AG20443 (cell line): ENCODE measurements at places on chromosomes 3 and 15.

DNA sequence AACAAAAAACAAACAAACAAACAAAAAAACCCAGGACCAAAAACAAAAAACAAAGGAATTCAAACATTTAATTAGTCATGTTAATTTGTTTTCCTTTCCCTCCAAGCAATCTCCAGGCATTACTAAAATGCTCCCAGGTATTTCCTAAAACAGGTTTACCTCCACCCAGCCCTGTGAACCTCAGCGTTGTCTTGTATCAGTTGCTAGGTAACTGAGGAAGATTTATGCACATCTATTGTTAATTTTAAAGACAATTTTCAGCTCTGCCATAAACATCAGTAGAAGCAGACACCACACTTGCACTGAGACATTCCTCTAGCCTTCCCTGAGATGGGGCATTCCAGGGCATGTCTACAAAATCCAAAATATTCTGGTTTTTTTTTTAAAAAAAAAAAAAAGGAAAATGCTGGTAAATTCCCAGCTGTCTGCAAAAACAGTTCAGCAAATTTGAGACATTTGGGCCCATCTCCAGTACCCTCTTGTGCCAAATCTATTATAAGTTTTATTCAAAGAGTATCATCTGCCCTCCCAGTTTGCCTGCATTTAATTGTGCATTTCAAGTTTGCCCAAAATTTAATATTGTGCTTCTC lies 227.6 kb downstream of the ADAMTS9 start:
- no peak for DNase-seq

DNA sequence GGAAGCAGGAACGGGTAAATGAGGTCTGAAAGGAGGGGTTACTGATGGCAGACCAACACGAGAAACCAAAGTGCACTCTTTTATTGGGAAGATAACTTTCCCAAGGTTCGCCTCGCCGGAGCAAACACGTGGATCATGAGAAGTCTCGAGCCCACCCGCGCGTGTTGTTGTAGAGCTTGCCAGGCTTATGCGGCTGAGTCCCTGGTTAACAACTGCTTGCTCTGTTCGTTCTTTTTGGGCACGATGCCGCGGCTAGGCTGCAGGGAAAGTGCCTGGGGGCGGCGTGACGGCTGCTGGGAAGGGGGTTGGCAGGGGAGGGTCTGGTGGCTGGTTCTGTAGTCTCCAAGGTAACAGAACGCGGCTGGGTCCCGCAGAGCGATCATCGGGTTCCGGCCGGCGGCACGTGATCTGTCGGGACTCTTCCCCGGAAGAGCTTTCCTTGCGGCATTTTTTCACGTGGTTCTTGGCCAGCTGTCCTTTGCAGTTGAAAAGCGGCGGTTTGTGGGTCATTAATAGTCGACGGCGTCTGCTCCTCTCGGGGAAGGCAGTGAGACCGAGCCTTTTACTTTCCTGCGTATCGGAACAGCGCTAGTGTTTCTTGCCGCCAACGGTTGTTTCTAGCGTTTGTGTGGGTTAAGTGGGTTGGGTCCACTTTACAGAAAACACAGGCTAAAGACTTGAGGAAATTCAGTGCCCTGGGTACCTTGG lies 1.5 kb downstream of the MGA start:
- DNase-seq: peak; percentile 80

DNA sequence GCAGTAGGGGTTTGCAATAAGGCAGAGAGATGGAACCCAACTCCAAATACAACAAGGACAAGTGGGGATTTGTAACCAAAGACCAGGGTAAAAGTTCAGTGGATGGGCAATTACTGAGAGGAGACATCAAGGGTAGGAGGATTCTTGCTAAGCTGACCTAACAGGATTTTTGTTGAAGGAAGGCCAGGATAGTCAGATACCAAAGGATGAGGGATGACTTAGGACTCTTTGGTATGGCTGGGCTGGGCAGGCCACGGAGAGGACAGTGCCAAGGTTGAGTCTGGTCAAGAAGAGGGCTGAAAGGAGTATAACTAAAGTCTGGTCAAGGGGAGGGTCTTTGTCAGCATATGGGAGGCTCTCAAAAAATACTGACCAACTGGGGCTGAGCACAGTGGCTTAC lies 85.3 kb upstream of the UBE2E2 start:
- DNase-seq: peak; percentile 23

- DNase-seq: no peak
Observed at GRCh38 chr3:186798239-186798874, 7.9 kb downstream of the RFC4 start.

GRCh38 chr15:36694574-36694973 lies 115.1 kb downstream of the CDIN1 start:
- no peak for DNase-seq

GRCh38 chr15:39300451-39301153 lies 280.3 kb upstream of the THBS1 start:
- peak; percentile 45 for DNase-seq

GRCh38 chr3:119541547-119541946 lies 17.9 kb downstream of the CD80 start:
- no peak for DNase-seq

GRCh38 chr3:172370419-172370818 lies 77.8 kb downstream of the GHSR start:
- DNase-seq: no peak

DNA sequence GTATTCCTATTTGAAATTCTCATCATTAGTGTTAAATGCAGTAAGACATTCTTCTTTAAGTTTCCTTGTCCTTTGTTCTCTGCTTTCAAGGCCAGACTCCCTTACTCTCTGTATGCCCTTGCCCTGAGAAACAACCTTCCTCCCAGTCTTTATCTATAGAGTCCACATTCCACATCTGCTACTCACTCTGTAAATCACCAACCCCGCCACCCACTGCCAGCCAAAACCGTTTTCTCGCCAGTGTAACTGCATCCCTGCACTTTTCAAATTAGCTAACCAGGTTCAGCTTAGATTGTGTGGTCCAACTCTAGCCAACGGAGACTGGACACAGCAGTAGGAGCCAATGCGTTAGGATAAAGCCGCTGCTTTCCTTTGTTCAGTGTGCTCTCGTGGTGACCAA lies 402.4 kb upstream of the PDZRN3 start:
- no peak for DNase-seq

DNA sequence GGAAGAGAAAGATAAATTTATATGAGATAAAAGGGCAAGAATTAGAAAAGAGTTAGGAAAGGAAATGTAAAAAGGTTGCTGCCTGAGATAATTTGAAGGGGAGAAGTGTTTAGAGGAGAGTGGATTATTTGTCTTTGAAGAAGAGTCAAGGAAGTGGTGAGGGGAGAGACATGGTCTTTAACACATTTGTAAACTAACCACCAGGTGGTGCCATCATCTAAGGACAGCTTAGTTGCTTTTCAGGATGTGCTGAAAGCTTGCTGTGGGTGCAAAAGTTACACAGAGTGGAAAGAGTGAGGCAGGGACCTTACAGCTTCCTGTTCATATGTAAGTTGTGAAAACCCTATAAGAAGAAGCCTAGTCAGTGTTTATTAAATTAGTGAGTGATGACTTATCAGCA lies 114.1 kb upstream of the DNAJC19 start:
- no peak for DNase-seq

DNA sequence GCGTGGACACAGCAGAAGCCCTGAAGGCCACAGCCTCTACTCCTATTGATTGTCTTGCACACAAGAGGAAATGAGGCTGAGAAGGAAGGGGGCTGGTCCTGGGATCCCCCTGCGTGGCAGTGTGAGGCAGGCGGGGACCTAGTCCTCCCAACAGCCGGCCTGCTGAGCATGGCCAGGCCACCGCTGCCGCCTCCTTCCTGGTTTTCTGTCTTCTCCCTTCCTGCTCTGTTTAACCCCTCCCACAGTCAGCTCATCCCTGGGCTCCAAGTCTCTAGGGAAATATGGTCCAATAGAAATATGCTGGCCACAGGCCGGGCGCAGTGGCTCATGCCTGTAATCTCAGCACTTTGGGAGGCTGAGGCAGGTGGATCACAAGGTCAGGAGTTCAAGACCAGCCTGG lies 42.1 kb upstream of the HES1 start:
- no peak for DNase-seq

GRCh38 chr3:77313843-77314242 lies 273.9 kb downstream of the ROBO2 start:
- no peak for DNase-seq

- no peak for DNase-seq
Observed at GRCh38 chr15:85133709-85134108, 152.1 kb downstream of the PDE8A start.

GRCh38 chr3:188211476-188211875 lies 57.5 kb downstream of the LPP start:
- DNase-seq: no peak

- no peak for DNase-seq
Observed at GRCh38 chr15:58279106-58279505, 140.9 kb downstream of the AQP9 start.

GRCh38 chr3:33167716-33168336 lies 50.8 kb downstream of the SUSD5 start:
- DNase-seq: no peak

- DNase-seq: no peak
Observed at GRCh38 chr3:21751886-21752285, 876 bp upstream of the ZNF385D start.

- DNase-seq: no peak
Observed at GRCh38 chr3:72962317-72962716, 34.3 kb upstream of the PPP4R2 start.
